LoVo (cell line): ENCODE measurements at places on chromosomes 12 and 14.

DNA sequence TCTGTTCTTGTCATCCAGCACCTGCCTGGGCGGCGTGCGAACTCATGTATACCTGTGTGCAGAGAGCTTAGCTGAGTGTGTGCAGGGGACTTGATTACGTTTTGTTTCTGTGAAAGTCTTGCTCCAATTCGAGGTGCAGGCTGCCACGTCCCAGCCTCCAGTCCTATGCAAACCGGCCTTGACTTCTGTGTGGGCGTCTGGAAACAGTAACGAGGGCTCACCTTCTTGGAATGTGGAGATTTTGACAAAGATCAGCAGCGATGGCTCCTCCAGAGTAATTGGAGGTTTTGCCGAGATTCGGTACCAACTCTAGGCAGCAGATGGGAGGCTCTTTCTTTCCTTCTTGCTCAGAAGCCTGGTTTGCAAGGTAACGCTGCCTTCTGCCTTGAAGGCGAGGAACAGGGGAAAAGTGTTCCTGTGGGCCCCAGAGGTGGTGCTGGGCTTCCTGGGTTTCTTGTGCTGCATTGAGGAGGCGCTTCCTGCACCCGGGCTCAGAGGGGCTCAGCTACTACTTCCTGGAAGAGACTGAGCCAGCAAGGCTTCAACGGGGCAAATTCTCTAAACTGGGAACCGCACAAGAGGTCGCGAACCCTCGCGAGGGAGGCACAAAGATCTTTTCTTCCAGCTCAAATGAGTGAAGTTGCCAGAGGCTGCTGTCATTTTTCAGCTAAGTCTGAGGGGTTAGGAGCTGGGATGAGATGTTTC lies 249.0 kb downstream of the AACS start:
- no peak for DNase-seq

GRCh38 chr12:62912644-62913043 lies 22.3 kb downstream of the PPM1H start:
- DNase-seq = no peak

DNA sequence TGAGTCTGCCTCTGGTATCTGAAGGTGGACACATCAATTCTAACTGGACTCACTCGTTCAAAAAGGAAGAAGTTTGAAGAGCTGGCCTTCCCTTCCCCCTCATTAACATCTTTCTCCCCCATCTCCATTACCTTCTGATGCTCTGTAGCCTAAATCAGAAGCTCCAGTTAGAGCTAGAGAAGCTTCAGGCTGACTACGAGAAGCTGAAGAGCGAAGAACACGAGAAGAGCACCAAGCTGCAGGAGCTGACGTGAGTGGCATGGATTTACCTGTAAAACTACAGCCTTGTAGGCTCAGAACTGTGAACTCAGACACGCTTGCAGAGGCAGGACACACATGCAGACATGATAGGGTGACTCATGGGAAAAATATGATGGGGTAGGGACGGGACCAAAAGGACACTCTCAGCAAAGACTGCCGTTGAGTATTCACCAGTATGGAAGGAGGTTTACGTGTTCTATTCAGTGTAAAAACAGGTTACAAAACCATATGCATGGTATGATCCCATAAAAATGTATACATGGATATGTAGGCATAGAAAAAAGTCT lies 14.3 kb upstream of the PIP4K2C start:
- no peak for DNase-seq

GRCh38 chr12:103586132-103586531 lies 941 bp upstream of the STAB2 start:
- no peak for DNase-seq

DNA sequence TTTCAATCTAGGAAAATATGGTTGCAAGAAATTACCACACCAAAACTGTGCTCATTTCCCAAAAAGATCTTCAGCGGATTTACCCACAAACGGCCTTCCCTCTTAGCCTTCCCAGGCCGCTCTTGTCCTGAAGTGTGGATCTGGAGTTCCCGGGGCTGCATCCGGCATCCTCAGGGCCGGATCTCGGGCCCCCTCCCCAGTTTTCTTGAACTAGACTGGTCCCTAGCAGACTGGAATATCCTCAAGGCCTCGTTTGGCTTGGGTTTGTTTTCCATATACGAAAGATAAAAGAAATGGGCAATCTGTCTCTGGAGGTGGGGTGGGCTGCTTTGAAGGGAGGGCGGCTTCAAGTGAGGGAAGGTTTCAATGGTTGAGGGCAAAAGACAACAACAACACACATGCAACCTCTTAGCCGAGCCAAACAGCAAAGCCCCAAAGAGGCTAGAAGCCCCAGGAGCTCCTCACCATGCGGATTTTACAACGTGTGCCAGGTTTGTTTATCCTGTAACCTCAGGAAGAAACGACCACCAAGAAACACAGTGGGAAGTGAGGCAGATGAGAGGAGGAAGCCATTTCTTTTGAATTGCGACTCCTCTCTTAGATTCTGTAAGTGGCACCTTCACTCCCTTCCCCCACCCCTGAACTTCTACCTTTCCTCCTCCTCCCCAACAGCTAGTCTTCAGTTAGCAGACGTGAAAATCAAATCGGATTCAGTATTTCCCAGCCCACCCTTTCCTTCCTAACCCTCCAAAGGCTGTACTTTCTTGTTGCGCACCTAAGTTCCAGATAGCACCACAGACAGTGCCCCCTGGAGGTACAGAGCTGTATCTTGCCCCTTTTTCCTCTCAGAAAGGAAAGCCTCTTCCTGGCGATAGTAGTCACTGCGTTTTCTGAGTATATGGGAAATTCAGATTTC lies 2.6 kb downstream of the MYF6 start:
- DNase-seq = no peak

- DNase-seq = no peak
These were observed 54.3 kb upstream of the FBRSL1 start for GRCh38 chr12:132435486-132436187.

GRCh38 chr14:104266631-104267575 lies 128.5 kb downstream of the KIF26A start:
- no peak for DNase-seq

- DNase-seq = no peak
These were observed 588.3 kb downstream of the SLC16A7 start for GRCh38 chr12:60184096-60184495.

DNA sequence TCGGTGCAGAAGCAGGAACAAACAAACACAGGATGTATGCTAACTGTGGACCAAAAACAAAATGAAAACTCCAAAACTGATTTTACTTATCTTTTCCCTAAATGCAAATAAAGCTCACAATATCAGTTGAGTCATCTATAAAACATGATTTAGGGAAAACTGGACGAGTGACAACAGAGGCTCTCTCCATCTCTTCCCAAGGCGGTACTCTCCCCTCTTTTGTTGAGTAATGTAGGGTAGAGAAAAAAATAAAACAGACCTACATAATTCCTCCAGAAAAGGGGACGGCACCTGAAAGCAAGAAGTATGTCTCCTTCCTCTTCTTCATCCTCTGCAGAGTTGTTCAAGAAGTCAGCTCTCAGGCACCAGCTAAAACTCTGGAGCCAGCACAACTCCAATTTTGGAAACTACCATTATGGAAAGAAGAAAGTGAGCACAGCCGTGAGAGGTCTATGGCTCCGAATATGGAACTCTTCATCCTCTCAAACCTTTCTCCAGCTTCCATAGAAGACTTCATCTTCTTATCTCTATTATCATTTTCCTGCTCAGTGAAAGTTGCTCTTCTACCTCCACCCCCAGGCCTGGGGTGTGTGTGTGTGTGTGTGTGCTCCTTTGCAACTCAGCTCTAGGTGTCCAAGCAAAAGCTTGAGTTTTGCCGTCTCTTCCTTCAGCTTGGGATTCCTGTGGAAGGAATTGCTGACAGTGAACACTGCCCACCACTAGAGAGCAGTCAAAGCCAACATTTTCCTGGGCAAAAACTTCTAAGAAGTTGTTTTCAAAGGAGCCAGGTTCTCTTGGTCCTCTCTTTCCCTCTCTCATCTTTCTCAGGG lies 155.4 kb downstream of the DIO2 start:
- peak; percentile 56 for DNase-seq

DNA sequence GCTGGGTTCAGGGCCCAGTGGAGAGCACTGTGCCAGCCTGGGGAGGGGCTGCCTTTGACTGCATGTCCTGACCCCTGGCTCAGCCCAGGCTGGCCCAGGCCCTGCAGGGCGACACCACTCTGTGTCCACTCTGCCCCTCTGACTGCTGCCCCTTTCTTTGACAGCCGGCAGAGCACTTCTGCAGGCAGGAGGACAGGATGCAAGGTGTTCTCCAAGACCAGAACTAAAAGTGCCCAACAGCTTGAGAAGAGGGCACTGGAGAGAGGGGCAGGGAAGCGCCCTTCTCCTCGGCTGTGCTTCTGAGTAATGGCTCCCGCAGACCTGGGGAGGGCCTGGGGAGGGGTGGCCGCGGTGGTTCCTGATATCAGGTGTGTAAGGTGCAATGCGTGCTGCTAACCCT lies 72.7 kb downstream of the WDR20 start:
- DNase-seq = no peak

- no peak for DNase-seq
These were observed 20.8 kb downstream of the KLHL28 start for GRCh38 chr14:44940944-44941343.

- DNase-seq = no peak
These were observed 8.5 kb downstream of the VCPKMT start for GRCh38 chr14:50107850-50108249.

DNA sequence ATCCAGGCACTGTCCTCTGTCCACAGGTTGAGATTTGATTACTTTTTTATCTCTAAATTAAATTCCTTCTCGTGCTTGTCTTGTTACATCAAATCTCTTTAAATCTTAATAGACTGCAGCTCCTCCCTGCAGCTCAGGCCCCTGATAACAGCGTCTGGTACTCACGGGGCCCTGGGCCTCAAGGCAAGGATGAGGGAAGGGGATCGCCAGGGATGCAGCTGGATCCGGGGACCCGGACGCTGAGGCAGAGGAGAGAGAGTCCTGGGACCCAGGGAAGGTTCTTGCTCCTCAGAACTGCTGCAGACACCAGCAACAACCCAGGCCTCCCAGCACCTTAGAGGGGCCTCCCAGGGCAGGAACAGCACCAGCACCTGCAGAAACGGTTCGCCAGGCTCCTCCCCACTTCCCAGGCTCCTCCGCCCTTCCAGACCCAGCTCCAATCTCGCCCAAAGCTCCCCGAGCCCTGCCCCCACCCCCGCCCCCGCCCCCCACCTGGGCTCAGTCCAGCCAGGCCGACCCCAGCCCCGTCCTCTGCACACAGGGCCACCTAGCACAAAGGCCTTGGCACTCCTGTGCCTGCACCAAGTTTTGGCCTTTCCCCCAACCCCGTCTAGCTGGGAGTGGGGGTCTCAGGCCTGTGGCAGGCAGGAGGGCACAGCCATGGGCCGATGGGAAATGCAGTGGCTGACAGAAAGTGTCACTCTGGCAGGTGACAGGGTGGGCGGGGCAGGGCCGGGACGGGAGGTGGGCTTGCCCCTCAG lies 60.3 kb upstream of the GALNT9 start:
- DNase-seq = no peak

- no peak for DNase-seq
These were observed 313.6 kb downstream of the ZFP36L1 start for GRCh38 chr14:68479247-68479646.

DNA sequence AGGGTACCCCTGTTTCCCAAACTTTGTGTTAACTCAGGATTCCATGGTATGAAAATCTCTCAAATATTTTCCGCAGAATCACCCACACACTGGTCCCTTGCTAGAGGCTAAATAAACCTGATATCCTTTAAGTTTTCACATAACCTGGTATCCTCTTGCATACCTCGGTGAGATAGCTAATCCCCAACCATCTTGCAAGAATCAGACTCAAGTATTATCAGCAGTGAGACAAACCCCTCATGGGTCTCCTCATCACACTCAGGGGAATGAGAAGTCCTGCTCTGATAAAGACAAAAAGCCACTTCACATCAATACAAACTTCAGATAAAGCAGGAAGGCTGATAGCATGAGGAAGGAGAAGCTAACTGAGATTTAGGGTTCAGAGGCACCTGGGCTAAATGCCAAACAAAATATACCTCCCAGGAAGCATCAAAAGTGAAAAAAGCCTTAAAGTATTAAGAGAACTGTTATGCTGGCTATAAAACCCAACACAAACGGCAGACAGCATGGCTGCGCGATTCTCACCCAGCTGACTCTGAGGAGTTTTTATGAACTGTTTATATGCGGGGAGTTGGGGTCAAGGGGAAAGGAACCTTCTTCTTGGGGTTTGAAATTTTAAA lies 96.5 kb downstream of the FOXN3 start:
- no peak for DNase-seq

DNA sequence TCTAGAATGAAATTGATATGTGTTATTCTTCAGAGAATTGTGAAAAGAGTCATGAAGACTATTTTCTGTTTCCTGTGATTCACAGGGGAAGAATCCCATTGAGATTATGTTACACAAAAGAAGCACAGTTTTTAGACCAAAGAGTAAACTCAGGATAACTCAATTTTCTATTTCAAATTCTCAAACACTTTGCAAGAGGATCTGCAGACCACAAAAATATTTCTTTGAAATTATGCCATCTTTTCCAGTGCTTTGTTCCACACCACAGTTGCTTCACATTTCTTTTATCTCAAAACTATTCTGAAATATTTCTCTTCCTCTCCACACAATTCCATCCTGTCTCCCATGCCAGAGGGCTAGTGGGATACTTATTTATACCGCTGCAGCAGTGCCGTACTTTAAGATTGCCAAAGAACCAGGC lies 188.9 kb upstream of the FOXG1 start:
- no peak for DNase-seq

DNA sequence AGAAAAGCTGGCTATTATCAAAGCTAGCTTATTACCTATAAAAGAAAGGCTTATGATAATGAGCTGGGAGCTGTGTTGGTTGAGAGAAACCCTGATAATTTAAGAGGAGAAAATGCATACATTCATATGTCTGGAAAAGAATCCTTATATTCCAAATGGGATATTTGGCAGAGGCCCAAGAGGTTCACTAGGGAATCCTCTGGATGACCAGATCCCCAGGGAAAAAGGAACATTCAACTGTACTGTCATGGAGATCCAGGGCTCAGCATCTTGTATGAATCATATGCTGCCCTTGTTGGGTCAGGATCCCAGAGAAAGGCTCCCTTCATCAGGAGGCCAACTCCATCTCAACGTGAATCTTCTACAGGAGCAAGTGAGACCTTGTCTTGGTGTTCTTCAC lies 16.6 kb upstream of the FBXO34 start:
- DNase-seq = no peak

DNA sequence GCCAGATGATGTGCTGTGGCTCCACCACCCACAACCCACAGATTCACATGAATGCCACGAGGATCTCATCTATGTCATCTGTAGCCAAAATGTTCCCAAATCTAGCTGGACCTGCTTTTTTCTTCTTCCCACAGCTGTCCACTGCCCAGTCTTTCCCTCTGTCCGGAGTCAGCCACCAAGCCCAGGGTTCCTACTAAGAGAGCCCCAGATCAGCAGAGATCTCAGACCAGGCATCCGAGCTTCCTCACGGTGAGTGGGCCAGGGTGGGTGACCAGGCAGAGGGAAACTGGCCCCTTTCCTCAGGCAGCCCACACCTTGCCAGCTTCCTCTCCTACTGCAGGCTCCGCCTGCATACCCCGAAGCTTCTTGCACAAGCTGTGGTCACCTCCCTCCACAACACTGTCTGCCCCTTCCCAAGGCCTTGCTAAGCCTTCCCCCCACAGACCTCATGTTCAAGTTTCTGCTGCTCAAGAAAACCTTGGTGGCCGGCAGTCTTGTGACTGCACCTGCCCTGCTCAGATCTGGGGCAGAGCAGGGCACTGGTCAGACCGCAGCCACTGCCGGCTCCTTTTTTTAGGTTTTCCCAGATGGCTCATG lies 81.4 kb downstream of the ACTN1 start:
- DNase-seq = no peak

GRCh38 chr12:54555670-54556257 lies 6.4 kb downstream of the PDE1B start:
- DNase-seq = no peak
